Activated naive CD8-positive, alpha-beta T cell treated with anti-CD3 and anti-CD28 coated beads for 36 hours (primary cell): ENCODE measurements at places on chromosomes 12 and 14. TPM values are rescaled to one million over a fixed set of nuclear protein-coding genes. Genes with fewer than 3 reads are reported as not detected.

The PTPRO gene
- total RNA-seq = 1.1 TPM

The CPNE8 gene
- 2.3 TPM for total RNA-seq

The HSPB8 gene
- not detected for total RNA-seq

The PELI2 gene
- 2.1 TPM for total RNA-seq

The RNASE2 gene
- not detected for total RNA-seq

- DNase-seq = no peak
These were observed 262.0 kb downstream of the MED13L start for GRCh38 chr12:116015525-116015924.

GRCh38 chr12:10301103-10301502, 6.6 kb upstream of the KLRD1 start:
- DNase-seq = peak; percentile 36

DNA sequence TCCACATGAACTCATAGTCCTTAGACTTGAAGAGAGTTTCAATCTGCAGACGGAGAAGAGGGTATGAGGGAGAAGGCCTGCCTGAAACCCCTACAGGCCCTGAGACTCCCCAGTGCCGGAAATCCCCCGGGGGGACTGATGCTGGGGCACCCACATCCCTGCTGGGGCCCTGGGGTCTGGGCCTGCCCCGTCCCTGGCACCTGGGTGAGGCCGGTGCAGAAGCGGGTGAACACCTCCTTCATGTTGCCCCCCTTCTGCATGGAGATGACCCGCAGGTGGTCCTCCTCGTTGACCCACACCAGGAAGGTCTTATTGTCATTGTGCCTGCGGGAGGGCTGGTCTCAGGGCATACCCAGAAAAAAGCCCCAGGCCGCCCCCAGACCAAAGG, 2.4 kb downstream of the CKB start:
- no peak for DNase-seq

- no peak for DNase-seq
These were observed 2.6 kb downstream of the NOC4L start for GRCh38 chr12:132146772-132147422.

DNA sequence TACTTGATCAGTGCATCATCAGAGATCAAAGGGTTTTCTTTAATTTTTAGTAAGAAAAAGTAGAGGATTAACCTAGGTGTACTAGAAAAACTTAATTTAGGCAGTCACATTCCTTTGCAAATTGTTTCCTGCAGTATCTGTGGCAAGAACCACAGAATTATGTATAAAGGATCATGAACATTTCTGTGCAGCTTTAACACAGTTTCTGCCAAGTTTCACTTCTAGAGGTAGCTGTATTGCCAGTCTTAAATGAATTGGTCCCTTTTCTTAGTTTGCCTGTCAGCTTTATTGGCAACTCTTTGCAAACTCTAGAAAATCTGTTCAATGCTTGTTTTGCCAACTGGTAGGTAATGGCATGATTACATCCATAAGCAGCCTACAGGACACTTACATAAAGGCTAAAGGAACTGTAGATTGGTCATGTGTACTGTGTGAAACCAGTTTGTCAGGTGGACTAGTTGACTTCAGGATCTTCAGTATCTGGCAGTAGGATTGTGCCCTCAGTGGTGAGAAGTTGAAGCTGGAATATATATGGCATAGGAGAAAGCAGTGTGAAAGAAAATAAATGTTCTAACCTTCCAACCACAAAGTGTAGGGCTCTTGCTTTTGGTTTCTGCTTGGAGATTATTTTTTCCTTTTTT, 75.9 kb downstream of the TTLL5 start:
- no peak for DNase-seq

DNA sequence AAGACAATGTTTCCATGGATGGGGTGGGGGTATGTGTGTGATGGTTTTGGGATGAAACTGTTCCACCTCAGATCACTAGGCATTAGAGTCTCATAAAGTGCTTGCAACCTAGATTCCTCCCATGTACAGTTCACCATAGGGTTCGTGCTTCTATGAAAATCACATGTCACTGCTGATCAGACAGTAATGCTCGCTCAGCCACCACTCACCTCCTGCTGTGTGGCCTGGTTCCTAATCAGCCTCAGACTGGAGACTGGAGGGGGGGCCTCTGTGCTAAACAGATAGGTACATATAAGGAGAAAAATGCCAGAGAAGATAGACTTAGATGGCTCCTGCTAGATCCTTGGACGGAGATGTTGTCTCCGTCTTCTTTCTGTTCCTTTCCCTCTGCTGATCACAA, 1296.9 kb upstream of the SEL1L start:
- DNase-seq = no peak

DNA sequence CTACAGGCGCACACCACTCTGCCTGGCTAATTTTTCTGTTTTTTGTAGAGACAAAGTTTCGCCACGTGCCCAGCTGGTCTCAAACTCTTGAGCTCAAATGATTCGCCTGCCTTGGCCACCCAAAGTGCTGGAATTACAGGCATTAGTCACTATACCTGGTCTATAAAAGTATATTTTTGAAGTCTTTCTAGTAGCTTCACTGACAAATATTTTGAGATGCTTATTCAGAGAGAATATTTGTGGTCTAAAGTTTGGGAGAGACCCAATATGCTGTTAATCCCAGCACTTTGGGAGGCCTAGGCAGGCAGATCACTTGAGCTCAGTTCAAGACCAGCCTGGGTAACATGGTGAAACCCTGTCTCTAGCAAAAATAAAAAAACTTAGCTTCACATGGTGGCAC, 22.0 kb upstream of the PPP1R12A start:
- DNase-seq = no peak

GRCh38 chr14:39055786-39056474, 47.1 kb downstream of the SEC23A start:
- DNase-seq = no peak
